ENCODE measurements at places on chromosomes 4 and X.

GRCh38 chr4:78242071-78242470 lies 184.9 kb downstream of the FRAS1 start:
- DNase-seq, result no peak

GRCh38 chr4:81030981-81031791 lies 678 bp downstream of the BMP3 start:
- no peak for DNase-seq

DNA sequence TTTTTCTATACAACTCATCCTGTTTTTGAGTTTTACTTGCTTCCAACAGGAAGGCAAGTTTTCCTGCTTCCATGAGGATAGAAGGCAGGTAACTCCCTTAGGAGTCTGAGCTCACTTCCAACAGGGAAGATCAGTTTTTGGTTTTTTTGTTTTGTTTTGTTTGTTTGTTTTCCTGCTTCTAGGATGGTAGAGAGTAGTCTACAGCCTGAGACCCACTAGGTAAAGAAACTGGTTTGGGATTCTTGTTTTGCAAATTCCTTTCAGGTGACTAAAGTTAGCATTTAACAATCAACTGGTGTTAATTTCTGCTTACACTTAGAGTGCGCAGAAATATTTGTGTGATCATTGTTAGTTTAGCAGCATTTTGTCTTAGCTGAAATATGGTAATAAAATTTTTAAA lies 227.8 kb upstream of the TACR3 start:
- no peak for DNase-seq

DNA sequence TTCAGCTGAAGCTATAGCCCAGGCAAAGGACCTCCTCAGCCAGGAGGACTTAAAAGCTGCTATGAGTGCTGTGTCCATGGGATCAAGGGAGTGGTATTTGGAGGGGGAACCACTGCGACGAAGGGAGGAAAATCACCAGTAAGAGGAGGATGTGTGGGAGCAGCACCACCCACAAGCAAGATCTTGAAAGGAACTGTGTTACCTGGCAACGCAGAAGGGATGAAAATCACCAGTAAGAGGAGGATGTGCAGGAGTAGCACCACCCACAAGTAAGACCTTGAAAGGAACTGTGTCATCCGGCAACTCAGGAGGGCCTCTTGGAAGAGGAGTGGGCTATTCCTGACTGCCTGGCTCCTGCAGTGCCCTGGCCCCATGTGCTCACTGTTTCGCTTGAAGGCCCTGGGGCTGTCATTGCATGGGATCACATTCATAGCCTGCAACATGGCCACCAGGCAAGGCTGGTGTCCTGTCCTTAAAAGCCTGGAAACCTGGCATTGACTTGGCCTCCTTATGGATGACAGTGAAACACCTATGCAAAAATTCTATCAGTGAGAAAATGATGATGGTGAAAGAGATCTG lies 48.3 kb downstream of the TRMT44 start:
- DNase-seq, result no peak

- no peak for DNase-seq
Observed at GRCh38 chr4:111780965-111781364, 364.3 kb upstream of the FAM241A start.

- DNase-seq, result no peak
Observed at GRCh38 chr4:166021617-166022016, 148.6 kb downstream of the TLL1 start.

GRCh38 chr4:163592212-163592611 lies 97.7 kb downstream of the TMA16 start:
- no peak for DNase-seq

DNA sequence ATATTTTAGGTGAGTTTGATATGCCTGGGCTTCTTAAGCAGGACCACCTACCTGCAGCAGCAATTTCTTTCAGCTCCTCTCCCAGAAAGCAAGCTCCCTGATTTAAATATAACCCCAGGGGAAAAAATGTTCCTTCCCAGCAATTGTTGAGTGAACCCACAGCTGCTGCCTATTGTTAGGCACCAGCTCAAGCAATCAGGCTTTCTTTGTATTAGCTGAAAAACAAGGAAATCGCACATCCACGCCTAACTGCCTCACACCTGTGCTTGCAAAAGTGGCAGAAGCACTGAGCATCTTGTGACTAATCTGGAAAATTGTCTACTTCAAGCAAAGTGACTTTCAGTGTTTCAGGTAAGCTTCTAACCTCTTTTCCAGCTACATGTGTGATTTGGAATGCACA lies 432.2 kb downstream of the SMARCA1 start:
- no peak for DNase-seq
